CD4-positive, alpha-beta T cell (primary cell): ENCODE measurements at places on chromosomes 7 and 10. TPM values are rescaled to one million over a fixed set of nuclear protein-coding genes. Genes with fewer than 3 reads are reported as not detected.

DNA sequence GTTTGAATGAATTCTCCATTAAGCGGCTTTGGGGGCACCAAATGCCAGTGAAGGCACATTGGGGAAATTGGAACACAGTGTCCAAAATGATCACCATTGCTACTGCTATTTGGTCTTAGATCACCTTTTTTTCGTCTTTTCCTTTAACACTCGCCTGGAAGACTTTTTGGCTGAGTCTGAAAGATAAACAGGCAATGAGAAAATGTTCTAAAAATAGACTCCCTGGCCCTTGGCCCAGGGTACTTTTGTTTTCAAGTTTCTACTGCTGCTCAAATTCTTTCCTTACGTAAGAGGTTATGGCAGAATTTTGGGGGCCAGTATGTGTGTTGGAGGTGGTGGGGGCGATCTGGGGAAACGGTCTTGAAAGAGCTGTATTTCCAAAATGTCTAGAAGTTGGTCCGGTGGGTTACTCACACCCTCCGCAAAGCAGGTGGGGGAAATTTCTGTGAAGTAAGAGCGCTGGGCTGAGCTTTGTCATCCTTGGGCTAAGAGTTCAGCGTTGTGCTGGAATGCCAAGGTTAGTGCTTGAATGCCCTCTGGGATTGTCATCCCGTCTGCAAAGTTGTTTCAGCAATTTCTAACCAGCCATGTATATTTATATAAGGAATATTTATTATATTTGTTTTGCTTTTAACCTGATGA, 1.3 kb upstream of the ITPRIP start:
- DNase-seq = no peak

DNA sequence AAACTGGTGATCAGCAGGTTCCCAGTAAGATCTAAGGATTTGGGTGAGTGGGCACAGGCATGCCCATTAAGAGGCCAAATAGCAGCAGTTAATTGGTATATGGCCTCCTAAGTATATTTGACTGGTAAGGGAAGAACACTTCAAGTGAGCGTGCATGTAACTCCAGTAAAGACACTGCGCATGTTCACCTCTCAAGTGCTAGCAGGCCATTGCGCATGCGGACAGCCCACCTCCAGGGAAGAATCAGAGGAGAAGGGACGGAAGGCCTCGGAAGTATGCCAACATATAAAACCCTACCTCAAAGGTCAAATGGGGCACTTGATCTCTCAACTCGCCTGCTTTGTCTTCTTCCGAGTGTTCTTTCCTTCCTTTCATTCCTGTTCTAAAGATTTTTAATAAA, 118.0 kb downstream of the ARL5B start:
- no peak for DNase-seq

- no peak for DNase-seq
Measured at GRCh38 chr10:69890065-69890847, 88.5 kb downstream of the COL13A1 start.

DNA sequence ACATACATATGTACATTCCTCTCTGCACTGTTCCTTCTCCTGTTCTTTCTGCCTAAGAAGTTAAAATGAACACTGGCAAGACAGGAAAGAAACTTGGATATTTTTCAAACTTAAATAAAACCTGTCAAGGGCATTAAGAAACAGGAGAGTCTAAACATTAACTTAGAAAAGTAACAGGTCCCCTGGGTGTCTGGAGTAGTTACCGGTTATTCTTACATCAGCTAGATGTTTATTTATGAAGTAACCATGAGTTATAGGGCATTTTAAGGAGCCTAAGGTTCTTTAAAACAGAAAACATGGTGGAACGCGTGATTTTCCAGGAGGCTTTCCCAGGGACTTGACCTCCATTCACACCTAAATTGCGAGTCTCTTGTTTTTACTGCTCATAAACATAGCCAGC, 148.2 kb downstream of the PRKCQ start:
- DNase-seq = no peak

GRCh38 chr10:126252884-126253610, 135.2 kb downstream of the ADAM12 start:
- no peak for DNase-seq

GRCh38 chr7:99399597-99399996, 8.8 kb downstream of the PDAP1 start:
- no peak for DNase-seq

DNA sequence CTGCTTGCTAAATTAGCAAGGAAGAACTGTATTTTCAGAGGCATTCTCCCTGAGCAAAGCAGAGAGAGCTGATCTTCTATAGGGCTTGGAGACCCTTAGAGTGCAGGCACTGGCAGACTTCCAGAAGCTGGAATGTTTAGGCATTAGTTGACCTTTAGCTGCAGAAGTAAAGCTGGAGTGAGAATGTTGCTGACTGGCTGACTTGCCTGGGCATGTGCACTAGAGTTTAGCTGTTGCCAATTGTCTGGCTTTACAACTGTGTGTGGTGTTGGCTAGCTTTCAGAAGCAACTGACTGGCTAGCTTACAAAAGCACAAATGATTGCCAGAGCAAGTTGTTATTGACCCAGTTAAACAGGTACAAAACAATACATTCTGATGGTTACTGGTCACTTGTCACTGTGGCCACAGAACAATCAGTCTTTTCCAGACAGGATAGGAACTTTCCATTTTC, 25.1 kb downstream of the FAM13C start:
- DNase-seq = no peak

GRCh38 chr10:50610368-50610767, 13.4 kb downstream of the SGMS1 start:
- no peak for DNase-seq

DNA sequence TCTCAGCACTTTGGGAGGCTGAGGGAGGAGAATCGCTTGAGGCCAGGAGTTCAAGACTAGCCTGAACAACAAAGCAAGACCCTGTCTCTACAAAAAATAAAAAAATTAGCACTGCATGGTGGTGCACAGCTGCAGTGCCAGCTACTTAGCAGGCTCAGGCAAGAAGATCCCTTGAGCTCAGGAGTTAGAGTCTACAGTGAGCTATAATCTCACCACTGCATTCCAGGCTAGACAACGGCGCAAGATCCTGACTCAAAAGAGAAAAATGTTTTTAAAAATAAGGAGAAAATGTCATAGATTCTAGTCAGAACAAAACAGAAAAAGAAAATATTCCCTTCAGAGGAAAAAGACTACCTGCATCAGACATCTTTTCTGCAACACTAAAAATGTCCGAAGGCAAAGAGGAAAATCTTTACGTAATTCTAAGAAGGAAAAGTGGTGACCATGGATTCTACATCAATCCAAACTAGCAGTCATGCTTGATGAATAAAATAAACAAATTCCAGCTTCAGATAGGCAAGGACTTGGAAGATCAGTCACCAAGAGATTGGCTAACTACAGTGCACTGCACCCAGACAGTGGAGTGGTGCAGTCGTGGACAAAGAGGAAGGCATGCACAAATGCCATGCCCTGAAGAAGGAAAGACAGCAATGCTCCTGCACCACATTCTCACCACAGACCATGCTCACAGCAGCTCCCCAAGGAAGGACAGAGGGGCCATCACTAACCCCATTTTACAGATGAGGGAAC, 54.3 kb downstream of the ERCC6 start:
- no peak for DNase-seq

GRCh38 chr7:23021596-23021995, 7.7 kb upstream of the HYCC1 start:
- DNase-seq = no peak

- no peak for DNase-seq
Measured at GRCh38 chr7:86653919-86654659, 10.4 kb downstream of the GRM3 start.

- no peak for DNase-seq
Measured at GRCh38 chr10:8628351-8628750, 573.9 kb downstream of the GATA3 start.

DNA sequence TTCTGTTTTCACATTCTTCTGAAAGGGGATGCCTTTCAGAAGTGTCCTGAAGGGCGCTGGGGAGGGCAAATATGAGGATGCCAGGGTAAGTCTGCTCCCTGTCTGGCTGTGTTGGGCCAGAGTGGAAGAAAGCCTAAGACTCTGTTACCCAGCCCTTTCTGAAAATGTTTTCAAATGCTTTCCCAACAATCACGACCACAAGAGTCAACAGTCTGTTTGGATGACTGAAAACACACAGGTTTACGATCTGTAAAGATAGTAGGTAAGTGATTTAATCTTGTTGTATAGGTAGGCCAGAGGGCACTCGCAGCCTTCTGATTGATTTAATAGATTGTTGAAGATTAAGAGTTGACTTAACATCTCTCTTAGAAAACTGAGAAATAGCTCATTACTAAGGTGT, 13.2 kb downstream of the SGPL1 start:
- DNase-seq = no peak

GRCh38 chr10:61640856-61641255, 21.9 kb upstream of the CABCOCO1 start:
- no peak for DNase-seq

DNA sequence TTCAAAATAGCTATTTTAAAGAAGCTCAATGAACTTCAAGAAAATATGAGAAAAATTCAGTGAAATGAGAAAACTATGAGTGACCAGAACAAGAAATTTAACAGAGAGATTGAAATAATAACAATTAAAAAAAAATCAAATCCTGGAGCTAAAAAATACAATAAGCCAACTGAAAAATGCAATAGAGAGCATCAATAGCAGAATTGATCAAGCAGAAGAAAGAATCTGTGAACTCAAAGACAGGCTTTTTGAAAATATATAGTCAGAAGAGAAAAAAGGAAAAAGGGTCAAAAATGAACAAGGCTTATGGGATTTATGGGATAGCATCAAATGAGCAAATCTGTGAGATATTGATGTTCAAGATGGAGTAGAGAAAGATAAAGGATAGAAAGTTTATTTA, 133.0 kb downstream of the OTUD1 start:
- DNase-seq = no peak

CFAP43 gene
- not detected for total RNA-seq

ACHE gene
- total RNA-seq = 0.22 TPM

CCL24 gene
- not detected for total RNA-seq

IGF2BP3 gene
- not detected for total RNA-seq

OPN1SW gene
- total RNA-seq = not detected

SPDYE1 gene
- total RNA-seq = not detected

OR6V1 gene
- total RNA-seq = not detected

PSD gene
- total RNA-seq = 17.8 TPM
